ENCODE measurements at places on chromosomes 12 and 14.

- DNase-seq: no peak
Observed at GRCh38 chr14:95123891-95124579, 33.3 kb downstream of the DICER1 start.

DNA sequence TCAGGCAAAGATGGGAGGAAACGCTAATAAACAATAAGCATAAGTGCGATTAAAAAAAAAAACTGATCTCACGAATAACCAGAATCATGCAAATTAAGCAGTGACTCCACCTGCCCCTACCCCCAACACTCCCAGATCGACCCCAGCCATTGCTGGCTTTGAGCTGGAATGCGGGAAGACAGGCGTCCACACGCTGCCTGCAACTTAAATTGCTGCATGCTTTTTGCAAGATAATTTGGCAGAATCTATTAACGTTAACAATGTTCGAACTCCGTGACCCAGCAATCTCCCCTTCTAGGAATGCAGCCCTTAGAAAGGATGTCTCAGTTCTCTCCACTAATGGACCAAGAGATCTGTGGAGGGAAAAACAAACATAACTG lies 935 bp upstream of the CKB start:
- no peak for DNase-seq

DNA sequence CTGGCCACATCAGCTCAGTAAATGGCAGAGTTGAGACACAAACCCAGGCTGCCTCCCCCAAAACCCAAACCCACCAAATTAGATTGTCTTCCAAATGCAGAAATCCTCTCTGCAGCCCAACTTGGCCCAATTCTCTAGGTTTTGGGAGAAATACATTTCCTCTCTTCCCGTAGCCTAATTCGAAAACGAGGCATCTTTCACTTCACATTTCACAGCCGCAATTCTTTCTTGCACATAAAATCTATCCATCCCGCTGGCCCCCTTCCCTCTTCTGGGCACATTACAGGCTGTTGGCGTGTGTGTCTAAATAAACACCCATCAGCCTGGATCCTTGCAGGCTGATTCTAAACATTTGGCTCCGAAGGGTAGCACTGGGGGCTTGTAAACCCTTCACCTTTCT lies 83.8 kb upstream of the VRK1 start:
- no peak for DNase-seq

- no peak for DNase-seq
Observed at GRCh38 chr12:53978477-53979356, 4.0 kb upstream of the HOTAIR start.

- DNase-seq: peak; percentile 59
Observed at GRCh38 chr12:6555018-6555691, 687 bp downstream of the IFFO1 start.

GRCh38 chr14:61463664-61464285 lies 142.4 kb downstream of the PRKCH start:
- no peak for DNase-seq

DNA sequence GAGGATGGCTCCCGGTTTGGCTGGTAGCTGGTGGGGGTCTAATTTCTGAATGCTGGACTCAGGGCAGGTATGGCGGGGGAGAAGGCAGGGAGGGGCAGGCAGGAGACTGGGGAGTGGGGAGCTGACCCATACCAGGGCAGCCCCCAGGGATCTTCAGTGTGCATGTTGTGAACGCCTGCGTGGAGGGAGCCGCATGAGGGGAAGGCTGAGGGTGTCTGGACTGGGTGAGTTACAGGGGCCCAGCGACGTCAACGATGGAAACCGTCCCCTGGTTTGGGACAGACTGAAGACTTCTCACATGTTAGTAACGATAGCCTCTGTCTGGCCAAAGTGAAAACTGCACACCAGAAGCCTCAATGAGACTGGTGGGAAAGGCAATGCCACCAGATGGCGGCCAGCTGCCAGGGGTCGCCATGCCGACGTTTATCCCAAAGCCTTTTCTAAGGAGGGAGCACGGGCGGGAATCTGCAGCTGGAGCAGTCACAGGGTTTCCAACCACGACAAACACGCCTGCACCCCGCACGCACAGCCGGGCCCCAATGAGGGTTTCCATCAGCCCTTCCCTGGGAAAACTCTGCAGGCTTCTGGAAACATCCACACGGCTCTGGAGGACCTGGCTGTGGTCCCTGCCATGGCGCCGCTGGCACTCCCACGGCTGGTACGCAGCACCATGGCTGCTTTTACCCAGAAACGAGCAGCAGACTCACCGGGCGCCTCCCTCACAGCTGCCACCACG lies 14.0 kb downstream of the PGAM5 start:
- no peak for DNase-seq

- DNase-seq: no peak
Observed at GRCh38 chr14:37991027-37991426, 216.7 kb upstream of the SSTR1 start.

DNA sequence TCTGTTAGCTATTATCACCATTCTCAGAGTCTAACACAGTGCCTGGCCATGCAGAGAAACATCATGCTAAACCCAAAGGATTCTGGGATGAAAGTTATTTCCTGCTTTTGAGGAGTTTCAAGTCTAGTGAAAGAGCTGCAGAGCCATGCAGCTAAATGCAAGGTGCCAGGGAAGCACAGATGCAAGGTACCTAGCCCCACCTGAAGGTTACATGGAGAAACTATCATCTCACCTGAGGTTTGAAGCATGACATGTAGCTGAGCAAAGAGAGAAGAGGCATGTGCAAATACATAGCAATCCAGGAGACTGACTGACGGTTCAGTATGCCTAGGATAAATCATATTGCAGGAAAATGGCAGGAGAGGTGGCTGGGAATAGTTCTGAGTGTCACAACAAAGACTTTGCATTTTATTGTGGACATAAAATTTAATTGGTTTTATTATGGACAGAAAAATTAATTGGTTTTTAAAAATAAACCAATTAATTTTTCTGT lies 170.4 kb downstream of the PRKD1 start:
- no peak for DNase-seq

- DNase-seq: no peak
Observed at GRCh38 chr14:94907626-94908261, 137.8 kb upstream of the GSC start.

- no peak for DNase-seq
Observed at GRCh38 chr12:97200181-97200580, 262.4 kb upstream of the RMST start.

DNA sequence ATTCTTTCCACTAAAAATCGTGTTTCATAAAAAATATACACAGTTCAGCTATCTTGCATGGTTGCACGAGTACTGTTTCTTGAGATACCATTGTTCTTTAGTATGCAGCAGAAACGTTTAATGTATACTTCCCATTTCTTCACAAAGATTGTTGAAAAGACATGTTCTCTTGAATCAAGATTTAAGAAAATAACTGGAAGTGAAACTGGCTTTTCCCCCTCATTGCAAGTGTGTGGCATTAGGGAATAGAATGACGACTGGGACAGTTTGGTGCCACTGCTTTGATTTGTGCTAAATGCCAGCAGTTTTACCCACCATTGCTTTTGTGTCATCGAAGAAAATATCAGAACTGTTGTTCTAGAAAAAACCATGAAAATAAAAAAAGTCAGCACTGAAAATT lies 20.3 kb upstream of the DHRS2 start:
- peak; percentile 69 for DNase-seq

GRCh38 chr12:105820429-105821125 lies 318.2 kb downstream of the NUAK1 start:
- peak; percentile 58 for DNase-seq

DNA sequence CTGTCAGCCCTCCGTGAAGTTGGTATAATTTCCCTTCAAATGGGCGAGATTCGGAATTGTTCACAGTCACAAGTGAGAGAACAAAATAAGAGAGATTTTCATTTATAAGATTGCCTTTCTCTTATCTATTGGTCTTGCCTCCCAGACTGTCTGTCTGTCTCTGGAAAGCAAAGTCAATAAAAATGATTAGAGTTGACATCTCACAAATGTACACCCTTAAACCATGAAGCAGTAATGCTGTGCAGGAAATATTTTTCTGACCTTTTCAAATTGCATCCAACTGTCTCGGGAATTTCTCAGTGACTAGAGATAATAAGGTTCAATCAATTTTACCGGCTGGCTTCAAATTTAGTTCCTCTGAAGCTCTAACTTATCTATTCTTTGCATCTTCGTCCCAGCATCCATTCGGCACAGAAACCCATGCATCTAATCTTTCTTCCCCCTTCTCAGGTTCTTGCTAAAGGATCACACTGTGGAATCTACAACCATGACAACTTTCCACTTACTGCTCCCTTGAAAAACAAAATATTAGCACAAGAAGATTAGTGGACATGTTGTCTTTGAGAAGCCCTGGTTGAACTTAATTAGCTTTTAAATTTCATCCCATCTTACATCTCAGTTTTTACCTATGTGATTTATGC lies 93.1 kb downstream of the RMST start:
- no peak for DNase-seq

GRCh38 chr14:49585803-49586672 lies at the start of gene RPS29:
RPS29 (minus strand) TSS chr14:49586380; CDS start chr14:49586346, 34 bp downstream.
- DNase-seq: peak; percentile 99

GRCh38 chr12:93638954-93639353 lies 38.2 kb upstream of the CRADD start:
- DNase-seq: no peak

GRCh38 chr12:31057671-31058070 lies 16.0 kb upstream of the DDX11 start:
- DNase-seq: no peak

GRCh38 chr12:76879710-76880518 lies 1.1 kb upstream of the CSRP2 start:
- no peak for DNase-seq

GRCh38 chr14:78248501-78249090 lies 78.4 kb downstream of the NRXN3 start:
- DNase-seq: no peak

DNA sequence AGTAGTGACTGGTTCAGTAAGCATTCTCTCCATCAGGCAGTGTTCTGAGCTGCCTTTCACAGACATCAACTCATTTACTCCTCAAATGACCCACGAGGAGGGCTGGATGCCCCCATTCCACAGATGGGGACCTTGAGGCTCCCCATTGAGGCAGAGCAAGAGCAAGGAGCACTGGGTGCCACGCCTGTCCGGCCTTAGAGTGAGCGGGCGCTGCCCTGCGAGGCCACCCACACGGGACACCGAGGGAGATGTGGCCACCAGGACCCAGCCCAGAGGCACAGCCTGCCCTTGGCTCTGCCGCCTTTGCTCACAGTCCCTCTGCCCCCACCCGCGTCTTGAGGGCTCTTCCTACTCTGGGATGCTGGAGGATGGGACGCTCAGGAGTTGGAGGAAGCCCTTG lies 3.0 kb downstream of the FBRSL1 start:
- no peak for DNase-seq

GRCh38 chr14:63492391-63492790 lies 50.8 kb downstream of the PPP2R5E start:
- DNase-seq: no peak
